ENCODE measurements at places on chromosomes 3 and 15.

GRCh38 chr3:28089527-28089897 lies 151.9 kb upstream of the CMC1 start:
- DNase-seq: no peak

GRCh38 chr3:167978486-167978885 lies 117.2 kb downstream of the GOLIM4 start:
- no peak for DNase-seq

DNA sequence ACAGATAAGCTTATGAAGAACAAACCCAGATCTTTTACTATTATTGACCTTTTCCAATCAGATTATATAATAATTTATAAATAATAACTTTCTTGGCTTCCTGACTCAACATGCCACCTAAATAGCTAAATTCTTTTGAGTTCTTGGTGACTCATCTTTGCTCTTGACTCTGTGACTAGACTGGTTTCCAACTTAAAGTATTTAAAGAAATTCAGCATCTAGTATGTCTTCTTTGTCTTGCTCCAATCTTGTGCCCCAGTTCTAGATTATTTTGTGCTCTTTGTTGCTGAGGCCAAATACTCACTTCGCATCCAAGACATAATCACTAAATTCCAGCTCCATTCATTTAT lies 483.2 kb upstream of the TBL1XR1 start:
- no peak for DNase-seq

GRCh38 chr15:101497017-101497416 lies 7.5 kb upstream of the PCSK6 start:
- DNase-seq: no peak

GRCh38 chr15:91289324-91289723 lies 189.3 kb downstream of the SV2B start:
- no peak for DNase-seq

DNA sequence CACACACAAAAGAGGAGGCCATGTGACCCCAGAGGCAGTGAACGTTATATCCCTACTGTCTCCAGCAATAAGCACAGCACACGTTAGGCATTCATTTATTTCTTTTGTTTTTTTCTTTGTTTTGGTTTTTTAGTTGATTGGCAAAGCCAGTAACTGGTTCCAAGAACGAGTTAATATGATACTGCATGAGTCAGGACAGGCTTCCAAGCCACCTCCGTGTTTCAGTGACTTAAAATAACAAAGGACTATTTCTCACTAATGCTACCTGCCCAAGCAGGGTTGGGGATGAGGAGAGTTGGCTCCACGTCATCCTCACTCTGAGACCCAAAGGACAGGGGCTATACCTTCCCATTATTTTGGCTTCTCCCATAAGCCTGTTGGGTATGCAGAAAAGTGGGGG lies 130.5 kb downstream of the ST8SIA2 start:
- DNase-seq: no peak

- no peak for DNase-seq
These were observed 36.7 kb downstream of the VGLL3 start for GRCh38 chr3:86954226-86954625.

DNA sequence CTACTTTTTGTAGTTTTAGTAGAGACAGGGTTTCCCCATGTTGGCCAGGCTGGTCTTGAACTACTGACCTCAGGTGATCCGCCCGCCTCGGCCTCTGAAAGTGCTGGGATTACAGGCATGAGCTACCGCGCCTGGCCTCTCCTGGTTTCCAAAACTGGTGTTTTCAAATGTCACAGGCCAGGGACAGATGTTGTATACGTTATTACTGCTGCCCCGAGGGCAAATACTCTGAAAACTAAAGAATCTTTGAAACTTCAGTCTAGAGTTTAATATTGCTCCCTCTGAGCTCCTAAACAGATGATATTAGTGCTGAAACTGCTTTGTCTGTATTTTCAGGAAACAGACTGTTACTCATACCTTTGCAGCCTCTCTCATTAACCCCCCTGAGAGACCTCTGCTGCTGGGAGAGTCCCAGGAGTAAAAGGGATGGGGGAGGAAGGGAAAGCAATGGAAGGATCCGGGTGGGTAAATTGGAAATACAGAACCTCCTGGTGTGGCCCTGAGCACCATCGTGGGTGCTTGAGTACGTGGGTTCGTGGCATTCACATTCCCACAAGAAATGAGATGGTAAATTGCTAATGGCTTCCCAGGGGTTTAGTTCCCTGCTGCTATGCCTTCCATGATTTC lies 96.3 kb upstream of the IGF1R start:
- DNase-seq: no peak

DNA sequence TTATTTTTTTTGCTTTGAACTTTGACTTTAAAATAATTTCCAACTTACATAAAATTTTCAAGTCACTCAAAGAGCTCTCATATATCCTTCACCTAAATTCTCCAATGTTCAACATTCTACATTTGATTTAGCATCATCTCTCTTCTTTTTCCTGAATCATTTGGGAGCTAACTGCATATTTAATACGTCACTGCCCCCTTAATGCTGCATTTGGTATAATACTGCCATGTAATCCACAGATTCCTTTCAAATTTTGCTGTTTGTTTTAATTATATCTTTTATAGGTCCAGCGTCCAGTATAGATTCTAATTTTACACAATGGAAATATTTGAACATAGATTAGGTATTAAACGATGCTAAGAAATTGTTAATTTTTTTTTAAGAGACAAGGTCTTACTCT lies 2.3 kb upstream of the EIF2AK4 start:
- no peak for DNase-seq
